ENCODE measurements at places on chromosomes 1 and 21.
A peak's percentile ranks its signal among the peaks of the same experiment; 100 is the strongest.

DNA sequence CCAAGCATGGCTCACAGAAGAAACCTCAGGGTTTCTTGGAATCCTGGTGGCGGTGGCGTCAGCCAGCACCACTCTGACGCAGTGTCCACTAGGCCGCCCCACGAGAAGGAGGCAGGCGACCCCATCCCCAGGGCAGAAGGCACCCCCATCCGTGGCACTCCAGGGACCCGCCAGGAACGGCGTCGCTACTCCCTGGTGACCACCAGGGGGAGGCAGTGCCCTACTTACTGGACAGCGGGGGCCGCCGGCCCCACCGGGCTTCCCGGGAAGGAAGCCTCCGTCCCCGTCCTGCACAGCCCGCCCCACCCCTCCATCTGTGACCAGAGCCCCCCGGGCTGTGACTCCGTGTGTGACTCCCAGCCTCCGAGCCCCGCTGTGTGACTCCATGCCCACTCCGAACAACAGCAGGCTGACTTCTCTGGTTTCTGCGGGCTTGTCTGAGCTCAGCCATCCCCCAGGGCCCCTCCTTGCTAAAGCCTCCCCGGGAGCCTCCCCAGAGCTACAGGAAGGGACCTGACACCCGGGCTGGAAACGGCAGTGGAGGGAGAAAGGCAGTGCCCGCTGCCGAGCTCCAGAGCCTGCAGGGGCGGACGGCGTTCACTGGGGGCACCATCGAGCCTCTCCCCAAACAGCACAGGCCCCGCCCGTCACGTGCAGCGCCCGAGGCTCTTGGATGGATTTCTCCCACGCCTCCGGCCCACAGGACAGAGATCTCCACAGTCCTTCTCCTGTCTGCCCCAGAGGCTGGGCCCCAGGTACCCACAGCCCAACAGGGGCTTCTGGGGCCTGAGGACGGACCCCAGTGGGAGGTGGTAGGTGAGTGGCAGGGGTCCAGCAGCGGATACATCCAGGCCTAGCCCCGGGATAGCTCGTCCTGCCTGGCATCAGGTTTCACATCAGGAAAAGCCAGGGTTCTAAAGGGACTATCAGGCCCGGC is 21.1 kb downstream of the KIF17 start:
- DNase-seq: peak; percentile 61

DNA sequence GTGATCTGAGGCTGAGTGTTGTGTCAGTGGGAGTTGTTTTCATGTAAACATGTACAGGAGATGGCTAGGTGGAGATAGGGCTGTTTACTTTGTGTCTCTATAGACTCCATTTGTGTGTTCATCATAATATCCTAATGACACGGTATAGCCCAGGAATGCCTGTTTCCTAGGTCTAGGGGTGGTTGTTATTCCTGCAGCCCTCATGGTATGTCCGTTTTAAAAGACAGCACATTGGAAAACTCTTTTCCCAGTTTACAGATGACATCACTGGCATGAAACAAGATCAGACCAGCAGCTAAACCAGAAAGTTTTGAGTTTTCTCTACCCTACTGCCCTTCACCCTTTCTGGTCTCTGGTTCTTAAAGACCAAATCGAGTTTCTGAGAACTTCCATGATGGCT is 227.3 kb upstream of the TMEM51 start:
- no peak for DNase-seq

- no peak for DNase-seq
Measured at GRCh38 chr1:33930346-33931110, 66.6 kb downstream of the HMGB4 start.

- DNase-seq: no peak
Measured at GRCh38 chr1:77081834-77082233, 137.4 kb downstream of the PIGK start.

GRCh38 chr1:70778056-70778762 is 269.4 kb downstream of the PTGER3 start:
- no peak for DNase-seq

DNA sequence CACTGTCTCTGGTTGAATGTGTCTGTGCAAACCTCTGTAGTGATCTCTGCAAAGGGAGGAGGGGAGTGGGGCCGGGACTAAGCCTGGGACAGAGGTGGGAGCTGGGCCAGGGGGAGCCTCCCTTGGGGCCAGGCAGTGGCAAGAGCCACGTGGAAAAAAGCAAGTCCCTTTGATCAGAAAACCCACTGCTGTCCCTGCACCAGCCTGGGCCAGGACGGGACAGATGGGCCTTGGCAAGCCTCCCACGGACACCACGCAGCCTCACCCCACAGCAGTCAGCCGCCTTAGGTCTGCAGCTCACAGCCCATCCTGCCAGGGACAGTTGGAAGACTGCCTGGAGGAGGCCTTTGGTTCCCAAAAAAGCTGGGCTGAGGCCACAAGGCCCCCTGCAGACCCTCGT is 11.7 kb upstream of the TRAPPC10 start:
- DNase-seq: no peak

DNA sequence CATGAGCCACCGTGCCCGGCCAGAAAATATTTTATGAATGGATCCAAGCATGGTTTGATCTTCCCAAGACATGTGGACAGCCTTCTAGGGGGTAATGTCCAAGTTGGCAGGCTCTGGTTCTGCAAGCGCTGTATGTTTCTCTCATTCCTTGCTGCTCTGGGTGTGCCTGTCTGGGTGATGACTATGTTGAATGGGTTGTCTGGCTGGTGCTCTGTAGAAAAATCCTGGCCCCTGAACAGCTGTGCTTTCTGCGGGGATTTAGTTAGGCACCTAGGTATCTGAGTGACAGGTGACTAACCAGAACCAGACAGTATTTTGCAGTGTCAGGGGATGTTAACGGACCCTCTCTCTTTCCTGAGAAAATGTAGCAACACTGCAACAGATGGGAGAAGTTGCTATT is 14.1 kb downstream of the HUNK start:
- no peak for DNase-seq

DNA sequence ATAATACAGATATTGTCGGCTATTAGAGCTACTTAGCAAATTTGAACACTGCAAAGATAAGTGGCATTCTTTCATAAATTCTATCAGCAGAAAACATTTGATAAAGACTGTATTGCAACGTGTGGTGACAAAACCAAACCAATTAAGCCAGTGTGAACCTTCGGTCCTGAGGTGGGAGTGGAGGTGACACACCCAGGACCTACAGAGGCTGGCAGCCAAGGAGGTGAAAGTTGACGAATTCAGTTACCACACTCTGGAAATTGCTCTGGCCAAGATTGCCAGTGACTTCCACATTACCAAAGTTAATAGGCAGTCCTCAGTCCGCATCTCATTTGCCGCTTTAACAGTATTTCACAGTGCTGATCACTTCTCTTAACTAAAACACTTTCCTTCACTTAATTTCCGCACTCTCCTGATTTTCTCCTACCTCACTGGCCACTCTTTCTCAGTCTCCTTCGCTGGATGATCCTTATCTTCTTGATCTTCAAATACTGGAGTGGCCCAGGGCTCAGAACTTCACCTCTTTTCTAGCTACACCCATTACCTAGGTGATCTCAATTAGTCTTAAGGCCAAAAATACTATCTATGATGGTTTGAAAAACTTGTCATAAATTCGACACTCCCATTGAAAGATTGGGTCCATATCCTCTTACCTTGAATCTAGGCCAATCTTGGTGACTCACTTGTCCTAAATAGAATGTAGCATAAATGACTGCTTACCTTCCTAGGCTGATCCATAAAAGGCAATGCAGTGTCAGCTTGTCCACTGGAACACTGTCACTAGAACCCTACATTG is 5.1 kb upstream of the CDC42BPA start:
- DNase-seq: no peak

DNA sequence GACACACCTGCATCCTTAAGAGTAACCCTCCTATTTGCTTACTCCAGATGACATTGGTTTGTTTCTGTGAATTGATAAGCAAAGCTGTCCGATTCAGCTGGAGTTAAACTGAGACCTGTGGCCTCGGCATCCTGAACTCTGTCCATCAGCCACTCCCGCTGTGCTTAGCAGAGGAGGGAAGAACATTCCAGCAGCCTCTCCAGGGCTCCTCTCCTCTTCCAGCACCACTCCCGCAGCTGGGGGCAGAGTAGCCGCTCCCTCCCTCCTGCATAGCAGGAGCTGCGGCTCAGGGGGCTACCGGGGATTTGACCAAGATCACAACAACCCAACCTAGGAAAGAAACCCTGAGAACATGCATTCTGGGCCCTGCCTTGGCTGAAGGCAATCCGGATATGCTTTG is 8.8 kb downstream of the LRRC38 start:
- no peak for DNase-seq

- DNase-seq: no peak
Measured at GRCh38 chr1:3038113-3038551, 16.9 kb downstream of the ACTRT2 start.

DNA sequence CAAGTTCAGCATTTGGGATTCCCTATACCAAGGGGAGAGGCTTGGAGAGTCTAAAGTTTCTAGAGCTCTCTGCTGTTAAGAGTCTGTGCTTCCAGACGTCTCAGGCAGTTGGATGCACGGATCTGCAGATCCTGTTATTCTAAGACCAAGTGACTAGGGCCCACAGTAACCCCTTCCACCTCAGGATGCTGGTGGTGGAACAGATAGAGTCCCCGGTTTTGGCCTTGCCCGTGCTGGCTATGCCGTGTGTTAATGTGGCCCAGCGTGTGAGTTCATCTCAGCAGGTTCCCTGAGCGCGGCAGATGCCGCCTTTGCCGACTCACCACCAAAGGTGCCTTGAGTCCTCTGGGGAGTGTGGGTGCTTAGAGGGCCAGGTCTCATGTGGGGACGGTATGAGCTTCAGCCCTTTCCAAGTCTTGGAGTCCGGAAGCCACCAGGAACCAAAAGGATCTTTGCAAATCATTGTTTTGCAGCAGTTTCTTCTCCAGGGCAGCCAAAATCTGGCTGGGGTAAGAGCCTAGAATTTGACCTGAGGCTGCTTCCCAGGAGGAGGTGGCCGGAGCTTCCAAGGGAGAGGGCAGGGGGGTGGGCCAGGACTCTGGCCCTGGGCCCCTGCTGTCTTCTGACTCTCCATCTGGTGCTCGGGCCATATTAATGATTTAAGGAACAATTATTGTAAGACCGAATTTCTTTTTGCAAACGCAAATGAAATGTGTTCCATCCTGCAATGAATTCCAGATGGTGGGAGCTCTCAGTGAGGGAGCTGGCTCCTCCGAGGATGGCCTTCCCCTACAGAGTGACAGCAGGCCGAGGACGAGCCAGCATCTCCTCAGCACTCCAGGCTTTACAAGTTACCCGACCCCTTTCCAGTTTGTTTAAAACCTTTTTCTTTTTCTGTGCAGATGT is 205.7 kb downstream of the FOXD2 start:
- no peak for DNase-seq

- DNase-seq: peak; percentile 13
Measured at GRCh38 chr1:31669786-31670592, 25.3 kb upstream of the PEF1 start.

DNA sequence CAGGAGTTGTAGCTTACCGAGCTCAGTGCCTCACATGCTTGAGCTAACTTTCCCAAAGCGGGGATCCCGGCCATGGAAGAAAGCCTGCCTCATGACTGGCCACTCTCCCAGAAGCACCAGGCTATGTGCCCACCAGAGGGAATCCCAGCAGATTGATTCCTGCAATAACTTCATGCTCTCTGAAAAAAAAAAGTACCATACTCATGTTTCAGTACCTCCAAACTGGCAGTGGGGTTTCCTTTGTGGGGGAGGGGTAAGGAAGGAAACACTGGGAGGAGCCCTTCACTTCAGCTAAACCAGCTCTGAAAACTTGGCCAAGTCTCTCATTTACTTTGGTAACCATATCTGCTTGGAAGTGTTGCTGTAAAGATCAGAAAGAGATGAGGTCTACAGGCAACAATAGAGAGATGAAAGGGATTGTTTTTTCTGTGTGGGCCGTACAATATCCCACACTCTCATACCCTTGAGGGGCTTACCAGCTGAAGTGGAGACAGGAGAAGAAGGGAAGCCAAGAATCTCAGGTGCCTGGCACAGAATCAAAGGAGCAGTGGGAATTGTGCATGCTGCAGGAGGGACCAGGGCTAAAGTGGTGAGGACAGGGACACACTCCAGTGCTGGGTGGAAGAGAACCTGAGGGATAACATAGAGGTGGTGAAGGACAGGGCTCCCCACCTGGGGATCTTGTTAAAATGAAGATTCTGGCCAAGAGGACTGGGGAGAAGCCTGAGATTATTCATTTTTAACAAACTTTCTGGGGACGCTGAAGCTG is 42.4 kb upstream of the TACSTD2 start:
- DNase-seq: no peak

DNA sequence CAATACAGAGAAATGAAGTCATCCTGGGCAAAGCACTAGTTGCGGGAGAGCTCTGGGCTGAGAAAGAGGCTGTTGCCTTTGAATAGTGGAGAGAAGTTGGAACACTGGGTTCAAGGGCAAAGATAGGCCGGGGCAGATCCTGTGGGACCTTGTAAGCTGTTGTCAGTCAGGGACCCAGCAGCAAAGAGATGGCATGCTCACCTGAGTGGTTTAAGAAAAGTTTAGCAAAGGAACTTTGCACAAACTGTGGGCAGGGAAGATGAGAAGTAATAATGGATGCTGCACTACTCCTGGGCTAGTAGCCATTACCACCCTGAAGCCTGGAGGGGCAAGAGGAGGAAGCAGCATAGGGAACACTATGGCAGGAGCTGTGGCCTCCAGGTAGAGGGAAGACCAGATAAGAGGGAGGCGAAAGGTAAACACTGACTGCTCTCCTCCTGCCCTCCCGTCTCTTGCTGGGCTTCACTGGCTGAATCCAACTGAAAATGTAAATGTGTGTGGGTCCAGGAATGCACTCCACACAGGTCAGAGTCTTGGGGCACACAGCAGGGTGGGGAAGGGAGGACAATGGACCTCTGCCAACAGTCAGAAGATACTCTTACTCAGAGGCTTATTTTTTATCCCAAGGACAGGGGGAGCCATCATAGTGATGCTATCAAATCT is 129.2 kb downstream of the PLPP3 start:
- DNase-seq: no peak

- no peak for DNase-seq
Measured at GRCh38 chr21:17667256-17667655, 54.6 kb upstream of the BTG3 start.

GRCh38 chr1:176897350-176898236 is 266.9 kb downstream of the ASTN1 start:
- peak; percentile 3 for DNase-seq

GRCh38 chr21:41443562-41443961 is 17.5 kb downstream of the MX1 start:
- no peak for DNase-seq

DNA sequence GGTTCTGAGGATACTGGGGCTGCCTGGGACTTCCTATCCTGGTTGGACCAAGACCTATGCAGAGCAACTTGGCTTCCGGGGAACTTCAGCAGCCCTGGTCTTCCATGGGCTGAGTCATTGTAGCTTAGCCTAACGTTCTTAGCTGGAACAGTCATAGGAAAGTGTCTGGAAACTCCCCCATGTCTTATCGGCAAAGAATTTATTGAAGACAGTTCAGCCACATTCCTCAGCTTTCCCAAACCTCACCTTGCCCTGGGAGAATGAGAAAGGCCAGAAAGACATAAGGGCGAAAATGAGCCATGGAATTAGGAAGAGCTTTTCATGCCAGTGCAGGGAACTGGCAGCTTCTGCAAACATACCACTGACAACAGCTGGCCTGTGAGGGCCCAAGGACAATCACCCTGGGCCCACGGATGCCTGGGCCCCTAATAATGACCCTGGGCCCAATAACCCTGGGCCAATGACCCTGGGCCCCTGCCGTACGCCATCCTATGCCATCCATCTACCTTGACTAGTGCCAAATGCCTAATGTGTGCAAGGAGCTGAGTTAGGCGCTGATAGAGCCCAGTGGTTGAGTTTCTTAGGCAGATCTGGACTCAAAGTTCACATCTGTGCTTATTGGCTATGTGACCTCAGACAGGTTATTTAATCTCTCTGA is 114.4 kb upstream of the GADD45A start:
- DNase-seq: no peak

GRCh38 chr1:63322114-63322943 is at the start of gene FOXD3:
TSS of gene FOXD3 (plus strand) at chr1:63322567. CDS start at chr1:63323059, 492 bp downstream.
- DNase-seq: no peak

Data from CD4-positive, alpha-beta T cell treated with Interleukin-15 for 4 hours (primary cell).